ENCODE measurements at places on chromosomes 12 and 14.

DNA sequence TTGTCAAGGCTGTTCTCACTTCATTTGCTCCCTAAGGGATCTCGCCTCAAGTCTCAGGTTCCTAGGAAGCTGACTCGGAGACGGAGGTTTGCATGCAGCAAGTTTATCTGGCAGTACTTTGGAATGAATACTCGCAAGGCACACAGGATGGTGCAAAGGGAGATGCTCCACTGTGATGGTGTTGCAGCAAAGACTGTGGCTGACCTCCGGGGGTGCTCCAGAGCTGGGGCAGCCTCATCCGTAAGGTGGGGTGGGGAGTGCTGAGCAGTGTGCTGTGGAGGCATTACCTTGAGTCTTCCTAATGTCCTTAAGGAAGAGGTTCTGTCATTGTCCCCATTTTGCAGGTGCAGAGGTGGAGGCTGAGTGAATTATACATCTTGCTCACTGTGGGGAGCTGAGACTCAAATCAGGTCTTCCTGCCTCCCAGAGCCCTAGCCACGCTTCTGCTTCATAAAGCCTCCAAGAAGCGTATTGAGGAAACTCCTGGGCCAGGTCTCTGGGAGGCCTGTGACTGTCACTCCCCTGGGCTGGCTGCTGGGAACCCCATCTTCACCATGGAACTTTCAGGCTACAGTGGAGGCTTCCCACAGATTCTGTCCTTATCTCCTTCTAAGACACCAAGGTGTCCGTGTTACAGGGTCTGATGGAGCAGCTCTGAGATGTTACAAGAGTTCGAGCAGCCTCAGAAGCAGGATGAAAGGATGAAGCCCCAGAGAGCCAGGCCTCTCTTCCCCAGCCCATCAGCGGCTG, 39.5 kb downstream of the GALNT16 start:
- DNase-seq = no peak

DNA sequence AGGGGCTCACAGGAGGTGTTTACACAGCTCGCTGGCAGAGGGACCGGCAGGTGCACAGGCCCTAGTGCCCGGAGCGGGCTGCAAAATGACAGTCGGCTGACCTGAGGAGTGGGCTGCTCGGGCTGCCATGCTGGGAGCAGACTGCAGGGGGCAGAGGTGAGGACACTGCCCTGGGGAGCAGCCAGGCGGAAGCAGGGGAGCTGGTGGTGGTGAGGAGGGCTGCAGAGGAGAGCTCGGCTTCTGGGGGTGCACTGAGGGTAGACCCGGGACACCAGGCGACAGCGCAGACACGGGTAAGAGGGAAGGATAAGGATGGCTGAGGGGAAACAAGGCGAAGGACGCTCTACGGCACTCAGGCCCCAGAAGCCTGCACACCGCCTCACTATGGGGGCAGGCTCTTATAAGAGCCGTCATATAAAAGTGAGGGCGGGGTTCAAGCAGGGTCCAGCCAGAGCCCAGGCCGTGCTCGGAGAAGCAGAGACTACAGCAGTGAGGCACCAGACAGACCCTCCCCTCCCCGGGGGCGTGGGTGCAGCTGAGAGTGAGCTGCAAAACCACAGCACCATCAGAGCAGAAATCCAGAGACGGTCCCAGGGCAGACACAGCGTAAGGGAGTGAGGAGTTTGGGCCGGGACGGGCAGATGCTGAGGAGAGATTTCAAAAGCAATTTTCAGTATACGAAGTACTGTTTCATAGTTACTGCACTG, 62.5 kb downstream of the CCDC88C start:
- no peak for DNase-seq

DNA sequence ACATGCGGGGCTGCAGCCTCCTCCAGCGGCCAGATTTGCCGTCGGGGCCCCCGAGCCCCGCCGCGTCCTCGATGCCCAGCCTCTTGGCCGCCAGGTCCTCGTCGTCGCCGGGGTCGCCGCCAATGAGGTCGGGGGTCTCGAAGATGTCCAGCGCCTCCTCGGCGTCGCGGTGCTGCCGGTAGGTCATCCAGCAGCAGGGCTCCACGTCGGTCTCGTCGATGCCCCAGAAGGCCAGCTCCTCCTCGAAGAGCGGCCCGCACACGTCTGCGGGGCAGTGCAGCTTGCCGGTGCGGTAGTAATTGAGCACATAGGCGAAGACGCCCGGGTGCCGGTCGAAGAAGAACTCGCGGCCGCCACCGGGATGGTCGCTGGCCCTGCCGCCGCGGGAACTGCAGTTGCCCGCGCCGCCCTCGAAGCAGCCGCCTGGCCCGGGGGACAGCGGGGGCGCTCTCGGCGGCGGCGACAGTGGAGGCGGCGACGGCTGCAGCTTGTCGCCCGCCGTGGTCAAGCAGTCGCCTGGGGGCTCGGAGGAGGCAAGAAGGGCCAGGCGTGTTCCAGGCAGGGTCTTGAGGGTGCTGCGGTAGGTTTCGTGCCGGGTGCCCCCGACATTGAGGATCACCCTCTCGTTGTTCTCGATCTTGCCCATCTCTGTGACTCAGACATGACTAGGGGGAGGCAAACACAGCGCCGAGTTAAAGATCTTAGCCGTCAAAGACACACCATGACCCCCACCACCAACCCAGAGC, 2.1 kb downstream of the KCNC2 start:
- DNase-seq = no peak

- no peak for DNase-seq
Observed at GRCh38 chr14:98927986-98928385, 344.0 kb downstream of the BCL11B start.

- peak; percentile 54 for DNase-seq
Observed at GRCh38 chr14:75050852-75051555, at the start of gene MLH3. MLH3 (minus strand) TSS chr14:75051467; CDS start chr14:75049655, 1,812 bp downstream.

Data from foreskin melanocyte (primary cell).